Activated CD8-positive, alpha-beta memory T cell treated with anti-CD3 and anti-CD28 coated beads for 1 hour (primary cell): ENCODE measurements at places on chromosomes 3 and 15.

DNA sequence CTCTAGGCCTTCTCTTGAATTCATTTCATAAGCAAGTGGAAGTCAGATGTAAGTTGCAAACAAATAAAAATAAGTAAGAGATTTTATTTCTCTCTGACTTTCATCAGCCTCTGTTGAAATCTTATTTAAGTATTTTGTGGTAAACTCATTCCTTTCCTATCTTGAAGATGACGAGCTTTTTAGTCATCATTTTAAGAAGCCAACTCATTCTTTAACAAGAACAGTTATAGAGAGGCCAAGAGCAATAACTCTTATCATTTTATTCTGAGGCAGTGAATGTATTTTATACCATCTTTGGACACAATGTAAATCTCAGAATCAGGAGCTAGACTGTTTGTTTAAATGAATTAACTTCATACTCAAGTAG lies 147.5 kb upstream of the MBNL1 start:
- no peak for DNase-seq

DNA sequence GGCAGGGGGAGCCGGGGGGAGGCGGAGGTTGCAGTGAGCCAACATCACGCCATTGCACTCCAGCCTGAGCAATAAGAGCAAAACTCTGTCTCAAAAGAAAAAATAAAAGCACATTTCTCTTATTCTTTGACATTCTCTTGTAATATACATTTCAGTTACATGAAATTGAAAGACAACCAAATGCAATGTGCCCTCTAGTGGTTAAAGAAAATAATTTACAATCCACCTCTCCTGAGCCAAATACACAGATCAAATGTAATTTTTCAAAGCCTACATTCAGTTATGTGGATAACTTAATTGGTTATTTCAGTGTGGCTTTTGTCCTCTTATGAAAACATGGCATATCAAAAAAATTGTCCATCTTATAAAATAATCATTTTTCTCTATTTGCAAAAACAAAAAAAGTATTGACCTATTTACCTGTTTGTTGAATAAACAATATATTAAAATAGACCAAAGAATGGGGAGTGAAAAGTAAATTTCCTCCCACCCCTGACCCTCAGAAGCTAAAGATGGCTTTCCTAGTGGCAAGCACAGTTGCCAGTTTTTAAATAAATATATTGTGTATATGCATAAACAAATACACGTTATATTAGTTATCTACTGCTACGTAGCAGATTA lies 14.2 kb upstream of the U2SURP start:
- no peak for DNase-seq

- no peak for DNase-seq
These were observed 58.2 kb upstream of the SNRPA1 start for GRCh38 chr15:101353240-101353639.

- no peak for DNase-seq
These were observed 139.4 kb upstream of the PFN2 start for GRCh38 chr3:150110097-150110496.

- DNase-seq = no peak
These were observed 4.2 kb downstream of the RPL15 start for GRCh38 chr3:23921052-23921511.

DNA sequence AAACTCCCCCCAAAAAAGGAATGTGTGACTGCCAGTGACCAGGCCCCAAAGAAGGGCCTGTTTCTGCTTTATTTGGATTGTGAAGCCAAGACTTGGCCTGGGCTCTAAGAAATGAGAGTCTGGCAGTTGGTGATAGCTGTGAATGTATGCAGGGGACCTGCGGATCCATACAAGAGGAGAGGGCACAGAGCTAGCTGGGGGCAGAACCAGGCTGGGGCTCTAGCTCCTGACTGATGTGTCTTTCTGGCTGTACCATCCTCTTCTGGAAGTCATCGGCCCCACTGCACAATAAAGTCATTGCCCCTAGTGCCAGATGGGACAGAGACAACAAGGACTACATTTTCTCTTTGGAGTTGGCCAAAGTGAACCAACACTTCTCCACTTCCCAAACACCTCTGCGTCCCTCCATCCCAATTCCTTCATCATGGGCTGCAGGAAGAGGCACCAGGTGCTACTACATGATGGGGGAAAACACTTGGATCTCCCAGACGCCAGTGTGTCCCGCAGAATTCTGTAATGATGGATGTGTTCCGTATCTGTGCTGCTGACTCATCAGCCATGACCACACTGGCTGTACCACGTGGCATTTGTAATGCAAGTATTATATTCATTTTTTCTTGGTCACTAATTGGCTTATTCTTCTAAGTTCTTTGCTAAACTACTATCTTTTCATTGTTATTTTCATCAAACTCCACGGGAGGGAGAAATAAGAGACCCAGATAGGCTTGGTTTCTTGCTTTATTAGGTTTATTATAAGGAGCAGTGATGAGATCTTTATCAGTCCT lies 1.7 kb upstream of the PLA2G4F start:
- DNase-seq = no peak

GRCh38 chr3:120615847-120616609 lies 19.9 kb downstream of the NDUFB4 start:
- no peak for DNase-seq

GRCh38 chr15:44427756-44428724 lies 611 bp downstream of the CTDSPL2 start:
- no peak for DNase-seq

DNA sequence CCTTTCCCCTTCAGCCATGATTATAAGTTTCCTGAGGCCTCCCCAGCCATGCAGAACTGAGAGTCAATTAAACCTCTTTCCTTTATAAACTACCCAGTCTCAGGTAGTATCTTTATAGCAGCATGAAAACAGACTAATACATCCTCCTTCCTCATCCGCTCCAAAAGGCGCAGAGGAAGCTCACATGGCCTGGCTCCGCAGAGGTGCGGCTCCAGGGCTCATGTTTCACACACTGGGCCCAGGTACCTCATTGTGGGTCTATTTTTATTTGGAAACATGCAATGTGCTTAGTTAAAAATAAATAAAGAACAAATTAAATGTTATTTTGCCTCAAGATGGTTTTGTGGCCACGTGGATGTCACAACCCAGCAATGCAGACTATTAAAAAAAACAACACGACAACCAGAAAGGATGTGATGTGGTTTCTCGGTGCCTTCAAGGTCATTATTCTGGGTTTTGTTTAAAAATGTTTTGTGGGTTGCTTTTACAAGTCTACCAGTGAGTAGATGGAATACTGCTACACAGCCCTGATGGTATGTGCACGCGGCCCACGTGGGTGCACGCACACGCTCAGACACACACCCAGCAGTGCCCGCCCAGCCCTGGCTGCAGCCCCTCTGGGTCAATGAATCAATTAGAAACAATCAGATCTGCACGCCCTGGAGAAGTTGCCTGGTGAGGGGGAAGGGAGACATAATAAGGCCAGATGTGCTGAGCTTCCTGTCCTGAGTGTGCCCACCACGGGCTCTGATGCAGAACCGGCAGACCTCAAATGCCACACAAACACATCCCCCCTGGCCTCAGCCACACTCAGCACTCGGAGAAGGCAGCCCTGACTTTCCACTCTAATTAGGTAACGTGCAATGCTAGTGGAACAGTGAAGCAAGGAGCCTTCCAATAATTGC lies 140.1 kb downstream of the ADAMTS17 start:
- DNase-seq = no peak

DNA sequence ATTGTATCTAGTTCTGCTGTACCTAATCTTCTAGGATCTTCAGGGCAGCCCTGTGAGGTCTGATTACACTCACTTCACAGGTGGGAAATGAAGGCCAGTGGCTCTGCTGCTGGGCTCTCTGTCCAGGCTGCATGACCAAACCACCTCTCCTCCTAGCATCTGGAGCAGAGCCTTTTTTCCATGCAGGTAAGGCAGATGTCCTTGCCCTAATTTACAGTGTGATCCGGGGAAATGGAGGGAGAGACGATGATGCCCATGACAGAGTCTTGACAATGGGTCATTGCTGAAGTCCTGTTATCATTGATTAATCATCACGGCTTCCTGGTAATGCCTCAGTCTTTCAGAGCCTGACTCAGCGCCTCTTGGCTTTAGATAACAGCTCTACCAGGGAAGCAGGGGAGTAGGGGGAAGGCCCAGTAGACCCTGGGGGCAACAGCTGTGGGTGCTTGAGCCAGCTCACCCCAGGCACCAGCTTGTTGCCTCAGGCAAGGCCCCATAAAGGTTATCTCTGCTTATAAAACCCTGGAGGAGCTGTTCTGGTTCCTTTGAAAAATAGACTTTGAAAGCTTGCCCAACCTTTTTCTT lies 153.4 kb downstream of the GABRG3 start:
- no peak for DNase-seq

DNA sequence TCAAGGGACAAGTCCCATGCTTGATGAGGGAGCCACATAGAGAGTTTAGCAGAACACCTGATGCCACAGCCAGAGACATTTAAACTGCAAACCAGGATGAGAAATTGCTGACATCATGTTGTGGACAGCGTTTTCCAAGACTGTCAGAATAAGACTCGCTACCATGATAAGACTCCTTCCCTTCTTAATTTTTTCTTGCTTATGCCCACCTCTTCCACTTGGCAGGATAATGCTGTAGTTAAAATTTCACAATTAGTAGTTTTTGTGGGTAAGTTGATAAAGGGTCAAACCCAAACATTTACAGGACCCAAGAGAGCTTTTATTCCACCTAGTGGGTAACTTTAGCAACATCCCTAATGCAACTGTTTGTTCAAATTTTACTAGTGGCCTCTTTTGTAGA lies 3.0 kb upstream of the PIAS1 start:
- no peak for DNase-seq

DNA sequence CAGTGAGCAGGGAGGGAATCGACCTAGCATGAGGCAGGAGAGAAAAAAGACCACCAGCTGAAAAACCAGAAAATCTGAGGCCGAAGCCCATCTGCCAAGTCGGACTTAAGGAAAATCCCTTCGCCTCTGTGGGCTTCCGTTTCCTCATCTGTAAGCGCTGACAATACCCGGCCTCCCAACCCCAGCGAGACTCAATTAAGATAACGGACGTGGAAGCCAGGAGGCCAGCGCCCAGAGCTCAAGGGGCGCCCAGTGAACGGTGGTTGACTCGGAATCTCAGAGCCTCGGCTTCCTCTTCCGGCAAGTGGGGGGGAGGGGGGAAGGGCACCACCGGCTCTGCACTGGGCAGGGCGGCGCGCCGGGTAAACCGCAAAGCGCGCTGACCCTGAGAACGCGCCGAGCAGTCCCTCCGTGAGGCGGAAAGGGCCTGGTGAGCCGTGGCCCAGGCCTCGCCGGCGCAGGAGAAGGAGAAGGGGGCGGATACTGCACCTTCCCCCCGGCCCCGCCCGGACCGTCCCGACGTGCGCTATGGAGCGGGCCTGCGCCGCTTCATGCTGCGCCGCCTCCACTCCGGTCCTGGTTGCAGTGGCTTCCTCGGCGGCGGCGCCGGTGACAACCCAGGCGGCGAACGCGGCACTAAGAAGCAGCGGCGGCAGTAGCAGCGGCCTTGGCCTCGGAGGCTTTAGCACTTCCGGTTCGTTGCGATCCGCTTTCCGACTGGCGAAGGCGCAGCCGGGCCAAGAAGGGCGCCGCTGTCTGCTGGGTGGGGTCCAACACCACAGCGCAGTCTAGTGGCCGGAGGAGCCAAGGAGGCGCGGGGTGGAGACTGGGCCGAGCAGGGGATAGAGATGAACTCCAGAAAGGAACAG lies at the start of gene DPP8:
TSS of gene DPP8 (minus strand) at position 693 of the 869 bp plus-strand sequence. CDS start 5,136 bp downstream, outside the sequence.
- peak; percentile 92 for DNase-seq
